ENCODE measurements at places on chromosomes 1 and 21.

GRCh38 chr1:21553116-21553926 lies 44.1 kb downstream of the ALPL start:
- no peak for DNase-seq

DNA sequence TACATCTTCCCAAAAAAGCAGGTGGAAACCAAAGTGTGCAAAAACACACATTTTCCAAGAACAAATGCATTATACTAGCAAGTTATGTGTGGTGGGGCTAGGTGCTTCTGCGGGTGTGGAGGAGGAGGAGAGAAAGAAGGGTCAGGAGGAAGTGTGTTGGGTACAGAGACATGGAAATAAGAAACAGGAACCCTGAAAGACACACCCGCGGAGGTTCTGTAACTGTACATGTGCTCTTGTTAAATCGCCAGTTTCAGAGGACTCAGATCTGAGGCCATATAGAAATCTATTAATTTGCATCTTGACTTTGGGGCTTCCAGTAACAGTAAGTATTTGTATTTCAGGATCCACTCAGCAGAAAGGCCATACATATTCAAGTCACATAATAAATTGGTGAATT lies 30.9 kb downstream of the ERG start:
- no peak for DNase-seq

- no peak for DNase-seq
These were observed 20.6 kb downstream of the ETNK2 start for GRCh38 chr1:204130981-204131892.

- DNase-seq: no peak
These were observed 43.3 kb downstream of the LRRC53 start for GRCh38 chr1:74468982-74469603.

- no peak for DNase-seq
These were observed 41.1 kb downstream of the COLGALT2 start for GRCh38 chr1:183996396-183996795.

GRCh38 chr21:14403681-14404318 lies 20.9 kb upstream of the HSPA13 start:
- DNase-seq: no peak

- no peak for DNase-seq
These were observed 104.2 kb upstream of the TARDBP start for GRCh38 chr1:10908266-10908665.

DNA sequence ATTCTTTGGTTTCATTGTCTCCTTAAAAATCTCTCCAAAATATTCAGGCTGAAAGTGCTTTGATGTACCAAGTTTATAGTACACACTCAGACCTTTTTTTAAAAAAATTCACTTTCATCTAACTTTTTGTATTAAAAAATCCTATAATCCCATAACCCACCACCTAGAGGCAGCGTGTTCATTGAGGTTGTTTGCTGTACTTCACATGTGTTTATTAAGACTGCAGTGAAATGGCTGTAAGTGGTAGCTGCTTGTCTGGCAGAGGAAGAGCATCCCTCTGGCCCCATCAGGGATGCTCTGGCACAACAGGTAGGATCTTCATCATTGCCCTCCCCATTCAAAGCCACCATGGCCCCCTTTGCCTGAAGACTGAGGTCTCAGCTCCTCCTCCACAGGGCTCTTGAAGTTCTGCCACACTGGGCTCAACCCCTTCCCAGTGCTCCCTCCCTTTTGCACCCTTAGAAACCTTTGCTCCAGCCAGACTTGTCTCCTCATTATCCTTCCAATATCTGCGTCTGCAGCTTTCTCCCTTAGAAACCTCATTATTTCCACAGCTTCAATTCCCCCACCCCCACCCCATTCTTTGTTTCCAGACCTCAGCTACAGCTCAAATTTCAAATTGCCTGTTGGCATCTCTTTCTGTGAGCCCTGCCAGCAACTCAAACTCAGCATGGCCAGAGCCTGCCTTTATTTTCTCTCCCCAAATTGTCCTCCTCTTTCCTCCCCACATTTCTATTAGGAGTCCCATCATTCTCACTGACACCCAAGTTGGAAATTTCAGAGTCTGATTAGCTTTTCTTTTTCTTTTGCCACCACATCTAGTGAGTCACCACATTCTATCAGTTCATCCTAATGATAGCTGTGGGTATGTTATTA lies 369.6 kb upstream of the USP24 start:
- no peak for DNase-seq

Data from activated naive CD8-positive, alpha-beta T cell treated with anti-CD3 and anti-CD28 coated beads for 36 hours (primary cell).